ENCODE measurements at places on chromosomes 4 and X.
A peak's percentile ranks its signal among the peaks of the same experiment; 100 is the strongest.

DNA sequence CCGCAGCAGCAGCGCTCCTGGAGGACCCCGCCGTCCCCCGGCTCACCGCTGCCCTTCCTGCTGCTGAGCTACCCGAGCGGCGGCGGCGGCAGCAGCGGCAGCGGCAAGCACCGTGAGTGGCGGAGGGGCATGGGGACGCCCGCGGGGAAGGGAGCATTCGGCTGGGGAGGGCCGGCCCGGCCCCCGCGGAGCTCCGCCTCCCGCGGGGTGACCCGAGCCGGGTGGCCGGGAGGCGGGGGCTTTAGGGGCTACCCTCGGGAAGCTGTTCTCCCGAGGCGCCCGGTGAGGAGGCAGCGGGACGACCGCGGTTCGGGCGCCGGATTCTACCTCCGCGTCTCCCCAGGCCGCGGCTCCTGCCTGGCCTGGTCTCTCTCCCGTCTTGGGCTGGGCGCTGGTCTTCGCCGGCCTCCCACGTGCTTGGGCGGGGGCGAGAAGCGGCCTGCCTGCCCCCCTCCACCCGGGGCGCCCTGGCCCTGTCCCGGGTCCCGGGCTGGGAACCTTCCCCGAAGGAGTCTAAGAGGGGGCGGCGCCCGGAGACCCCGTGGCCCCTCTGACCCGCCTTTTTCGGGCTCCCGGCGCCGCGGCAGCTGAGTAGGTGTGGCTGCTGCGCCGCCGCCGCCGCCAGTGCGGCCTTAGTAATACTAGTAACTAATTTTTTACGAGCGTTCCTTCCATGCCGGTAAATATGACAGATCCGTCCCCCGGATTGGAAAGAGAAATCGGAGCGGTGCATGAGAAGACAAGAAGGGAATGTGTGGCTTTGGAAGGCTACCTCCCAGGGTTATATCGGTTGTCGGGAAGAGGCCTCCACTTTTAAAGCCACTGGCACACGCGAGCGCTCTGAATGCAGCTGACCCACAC lies 16.4 kb upstream of the RUFY3 start:
- DNase-seq = peak; percentile 75

- no peak for DNase-seq
Measured at GRCh38 chrX:56920338-56920997, 74.9 kb downstream of the SPIN3 start.

DNA sequence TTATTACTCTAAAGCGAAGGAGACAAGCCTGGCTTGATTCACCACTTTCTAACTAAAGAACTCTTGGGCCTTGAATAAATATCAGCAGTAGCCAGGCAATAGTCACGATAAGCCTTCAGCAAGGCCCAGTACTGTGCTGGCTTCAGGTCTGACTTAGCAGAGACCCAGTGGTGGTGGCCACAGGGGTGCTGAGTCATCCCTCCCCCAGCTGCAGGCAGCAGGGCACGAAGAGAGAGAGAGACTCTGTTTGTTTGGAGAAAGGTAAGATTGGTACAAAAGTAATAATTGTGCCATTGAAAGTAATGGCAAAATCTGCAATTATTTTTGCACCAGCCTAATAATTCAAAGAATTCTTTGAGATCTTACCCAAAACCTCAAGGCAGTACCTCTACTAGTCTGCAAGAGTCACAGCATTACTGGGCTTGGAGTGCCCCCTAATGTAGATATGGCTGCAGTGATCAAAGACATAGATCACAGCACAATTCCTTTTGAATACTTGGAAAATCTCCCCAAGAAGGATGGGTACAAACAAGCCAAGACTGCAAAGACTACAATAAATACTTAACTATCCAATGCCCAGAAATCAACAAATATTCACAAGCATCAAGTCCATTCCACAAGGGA lies 159.5 kb upstream of the USP38 start:
- no peak for DNase-seq

DNA sequence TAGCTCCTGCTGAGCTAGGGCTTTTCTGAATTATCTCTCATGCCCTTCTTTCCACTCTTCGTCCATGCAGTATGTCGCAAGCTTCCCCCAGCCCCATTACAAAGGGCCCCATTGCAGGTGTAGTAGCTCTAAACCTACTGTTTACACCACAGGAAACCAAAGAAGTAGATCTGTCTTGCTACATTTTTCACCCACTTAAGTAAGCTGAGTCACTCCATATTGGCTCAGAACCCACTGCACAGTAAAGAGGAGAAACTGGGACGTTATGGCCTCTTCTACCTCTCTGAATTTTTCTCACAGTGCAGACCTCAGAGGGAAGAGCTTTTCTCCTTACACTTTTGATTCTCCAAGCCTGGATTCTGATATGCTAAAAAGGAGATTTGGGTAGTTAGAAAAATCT lies 200.2 kb downstream of the SMARCA1 start:
- DNase-seq = no peak

GRCh38 chrX:14015941-14016340 lies 13.8 kb downstream of the GEMIN8 start:
- no peak for DNase-seq

GRCh38 chr4:140056015-140056414 lies 98.0 kb downstream of the MAML3 start:
- no peak for DNase-seq

GRCh38 chrX:118360429-118361125 lies 14.7 kb downstream of the WDR44 start:
- no peak for DNase-seq

DNA sequence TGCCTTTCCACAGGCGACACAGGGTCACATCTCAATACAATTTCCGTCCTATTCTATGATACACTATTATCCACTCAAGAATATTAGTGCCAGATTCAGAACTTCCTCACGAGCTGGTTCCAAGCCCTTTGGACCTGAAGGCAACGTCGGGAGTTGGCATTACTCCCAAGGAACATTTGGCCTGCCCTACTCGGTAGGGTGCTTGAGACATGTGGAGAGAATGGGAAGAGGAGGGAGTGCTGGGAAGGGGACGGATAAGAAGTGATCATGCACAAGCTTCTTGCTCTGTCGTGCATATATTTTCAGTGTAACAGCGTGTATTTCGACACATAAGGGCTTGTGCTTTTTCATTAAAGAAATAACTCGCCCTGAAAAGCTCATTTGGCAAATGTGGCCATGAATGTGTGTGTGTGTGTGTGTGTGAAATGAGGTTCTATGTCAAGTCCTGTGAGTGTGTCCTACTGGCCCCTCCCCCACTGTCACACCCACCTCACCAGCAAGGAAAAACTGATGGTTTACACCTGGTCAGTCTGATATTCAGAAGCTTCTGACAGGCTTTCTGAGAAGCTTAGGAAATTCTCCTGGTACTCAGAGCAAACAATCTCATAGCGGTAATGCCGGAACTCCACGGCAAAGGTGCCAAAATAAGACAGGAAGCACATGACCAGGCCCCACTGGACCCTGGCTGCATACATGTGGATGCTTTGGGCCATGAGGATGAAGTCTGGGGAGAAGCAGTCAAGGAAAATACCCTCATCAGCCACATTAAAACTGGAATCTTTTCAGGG lies 54.8 kb downstream of the ENOPH1 start:
- no peak for DNase-seq

GRCh38 chrX:130523460-130524394 lies 121.9 kb downstream of the RBMX2 start:
- DNase-seq = no peak

DNA sequence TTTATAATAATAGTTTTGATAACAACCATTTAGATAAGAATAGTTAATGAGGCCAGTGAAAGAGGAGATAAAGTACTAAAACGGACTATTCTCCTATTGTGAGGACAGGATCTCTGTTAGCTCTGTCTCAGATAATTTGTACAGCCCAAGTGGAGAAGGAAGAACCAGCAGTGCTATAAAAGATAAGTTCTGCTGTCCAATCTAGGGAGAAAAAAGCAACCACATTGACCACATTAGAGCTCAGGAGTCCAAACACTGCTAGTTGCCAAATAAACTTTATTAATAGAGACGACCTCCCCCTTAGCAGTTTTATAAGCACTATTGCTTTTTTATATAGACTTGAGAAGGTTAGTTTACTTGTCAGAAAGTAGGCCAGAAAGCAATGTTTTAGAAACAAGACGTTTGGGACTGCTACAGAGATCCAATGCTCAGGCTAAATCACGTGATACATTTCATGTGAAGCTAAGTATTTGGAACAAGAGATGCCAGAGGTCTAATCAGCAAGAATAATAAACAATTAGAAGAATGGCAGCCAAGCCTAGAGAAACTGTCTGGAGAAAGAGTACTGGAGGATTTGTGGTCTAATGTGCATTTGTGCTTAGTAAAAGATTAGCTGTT lies 15.9 kb downstream of the IL15 start:
- DNase-seq = no peak

- no peak for DNase-seq
Measured at GRCh38 chr4:75675004-75675531, 1.9 kb upstream of the G3BP2 start.

DNA sequence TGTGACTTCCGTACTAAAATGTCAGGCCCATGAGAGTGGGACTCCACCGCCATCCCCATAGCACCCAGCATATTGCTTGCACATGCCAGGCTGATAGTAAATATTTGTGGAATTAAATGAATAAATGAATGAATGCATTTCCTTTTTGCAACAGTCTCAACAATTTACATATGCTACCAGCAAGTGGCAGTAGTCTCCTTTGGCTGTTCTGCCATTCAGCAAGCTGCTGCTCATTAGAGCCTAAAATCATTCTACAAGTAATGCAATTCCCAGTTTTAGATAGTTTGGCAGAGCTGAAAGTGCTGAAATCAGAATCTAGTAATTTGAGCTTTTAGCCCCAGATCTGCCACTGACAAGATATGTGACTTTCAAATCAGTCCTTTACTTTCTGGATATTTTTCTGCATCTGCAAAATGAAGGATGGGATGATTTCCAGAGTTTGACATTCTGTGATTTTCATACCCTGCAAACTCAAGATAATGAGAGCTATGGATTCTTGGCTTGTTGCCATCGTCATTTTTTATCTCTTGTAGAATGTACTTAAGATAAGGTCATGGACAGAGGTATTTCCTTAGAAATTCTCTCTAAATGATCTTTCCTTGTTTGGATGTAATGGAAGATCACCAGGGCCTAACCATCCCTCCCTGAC lies 35.7 kb upstream of the INTS6L start:
- DNase-seq = peak; percentile 38

- DNase-seq = no peak
Measured at GRCh38 chrX:111355523-111356115, 56.4 kb downstream of the DCX start.

DNA sequence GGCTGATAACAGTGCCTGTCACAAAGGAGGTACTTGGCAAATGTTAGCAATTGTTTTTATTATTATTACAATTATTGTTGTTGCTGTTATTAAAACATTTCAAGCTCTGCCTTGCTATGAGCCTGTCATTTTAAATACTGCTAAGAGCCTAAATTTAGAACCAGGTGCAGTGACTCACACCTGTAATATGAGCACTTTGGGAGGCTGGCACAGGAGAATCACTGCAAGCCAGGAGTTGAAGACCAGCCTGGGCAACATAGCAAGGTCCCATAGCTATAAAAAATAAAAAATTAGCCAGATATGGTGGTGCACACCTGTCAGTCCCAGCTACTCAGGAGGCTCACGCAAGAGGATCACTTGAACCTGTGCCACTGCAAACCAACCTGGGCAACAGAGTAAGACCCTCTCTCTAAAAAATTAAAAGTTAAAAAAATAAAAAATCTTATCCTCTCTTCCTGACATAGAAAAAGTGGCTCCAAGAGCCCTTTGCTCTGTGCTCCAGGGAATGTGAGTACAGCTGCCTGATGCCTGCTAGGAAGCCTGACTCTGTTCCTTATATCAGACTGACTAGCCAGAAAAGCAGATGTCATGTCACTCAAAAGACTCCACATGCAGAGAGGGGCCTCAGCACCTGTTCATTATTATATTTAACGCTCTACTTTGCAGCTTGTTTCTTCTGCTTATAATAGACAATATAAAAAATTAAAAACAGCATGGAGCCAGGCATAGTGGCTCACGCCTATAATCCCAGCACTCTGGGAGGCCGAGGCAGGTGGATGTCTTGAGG lies 234.0 kb downstream of the OPHN1 start:
- no peak for DNase-seq

- DNase-seq = no peak
Measured at GRCh38 chr4:36164900-36165630, 79.2 kb downstream of the ARAP2 start.

- no peak for DNase-seq
Measured at GRCh38 chr4:99845708-99846469, 29.3 kb downstream of the DAPP1 start.

DNA sequence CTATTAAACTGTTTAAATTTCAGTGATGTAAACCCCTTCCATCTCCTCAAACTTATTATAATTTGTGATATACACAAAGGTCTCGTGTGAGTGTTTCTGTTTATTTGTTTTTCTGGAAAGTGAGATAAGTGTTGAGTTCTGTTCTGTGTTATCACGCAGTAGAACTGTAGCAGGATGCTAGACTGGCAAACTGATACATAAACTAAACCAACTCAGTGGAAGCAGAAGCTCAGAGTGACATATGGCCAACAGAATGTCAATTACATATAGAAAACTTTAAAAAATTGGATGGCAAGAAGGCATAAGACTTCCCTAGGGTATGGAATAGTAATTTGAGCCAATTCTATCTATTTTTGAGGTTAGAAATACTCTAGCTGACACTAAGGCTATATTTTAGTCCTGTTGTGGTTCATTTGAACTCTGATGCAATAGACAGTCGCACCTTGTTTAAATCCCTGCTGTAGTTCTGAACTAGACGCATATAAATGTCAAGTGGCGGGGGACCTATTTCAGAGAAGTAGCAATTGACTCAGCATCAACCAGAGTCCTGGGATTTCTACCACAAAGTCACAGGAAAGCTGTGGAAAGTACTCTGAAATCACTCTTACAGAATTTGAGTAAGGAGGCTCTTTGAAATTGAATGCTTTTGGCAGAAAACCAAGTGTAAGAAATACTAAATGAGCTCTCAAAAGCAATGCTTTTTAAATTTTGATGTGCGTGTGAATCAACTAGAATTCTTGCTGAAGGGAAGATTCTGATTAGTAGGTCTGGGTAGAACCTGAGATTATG lies 294.4 kb downstream of the INPP4B start:
- DNase-seq = no peak

- DNase-seq = no peak
Measured at GRCh38 chr4:90190525-90190924, 63.3 kb downstream of the CCSER1 start.

GRCh38 chrX:119015407-119016237 lies 41.2 kb downstream of the LONRF3 start:
- DNase-seq = no peak

DNA sequence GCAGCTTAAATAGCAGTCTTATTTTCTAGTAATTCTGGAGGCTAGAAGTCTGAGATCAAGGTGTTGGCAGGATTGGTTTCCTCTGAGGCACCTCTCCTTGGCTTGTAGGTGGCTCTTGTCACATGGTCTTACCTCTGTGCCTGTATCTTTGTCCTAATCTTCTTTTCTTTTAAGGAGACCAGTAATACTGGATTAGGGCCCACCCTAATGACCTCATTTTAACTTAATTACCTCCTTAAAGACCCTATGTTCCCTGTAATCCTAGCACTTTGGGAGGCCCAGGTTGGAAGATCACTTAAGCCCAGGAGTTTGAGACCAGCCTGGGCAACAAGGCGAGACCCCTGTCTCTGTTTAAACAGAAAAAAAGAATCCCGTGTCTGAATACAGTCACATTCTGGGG lies 38.9 kb downstream of the ARHGAP10 start:
- DNase-seq = no peak

GRCh38 chr4:40722576-40723161 lies 27.1 kb upstream of the NSUN7 start:
- peak; percentile 5 for DNase-seq

All from thymus (tissue), 14 donors.